Kidney (tissue), 22 donors: ENCODE measurements at places on chromosomes 2 and 18.
A peak's percentile ranks its signal among the peaks of the same experiment; 100 is the strongest.

GRCh38 chr18:69697069-69697468, 250.6 kb downstream of the CD226 start:
- no peak for DNase-seq

GRCh38 chr2:68134554-68134953, 23.1 kb upstream of the PNO1 start:
- DNase-seq, result no peak

- DNase-seq, result no peak
These were observed 27.8 kb upstream of the KCNF1 start for GRCh38 chr2:10883801-10884478.

- DNase-seq, result no peak
These were observed 9.2 kb downstream of the TMEM37 start for GRCh38 chr2:119440873-119441272.

GRCh38 chr18:32915516-32915915, 142.7 kb upstream of the KLHL14 start:
- DNase-seq, result no peak

- DNase-seq, result no peak
These were observed 69.4 kb upstream of the TTC27 start for GRCh38 chr2:32558492-32558891.

DNA sequence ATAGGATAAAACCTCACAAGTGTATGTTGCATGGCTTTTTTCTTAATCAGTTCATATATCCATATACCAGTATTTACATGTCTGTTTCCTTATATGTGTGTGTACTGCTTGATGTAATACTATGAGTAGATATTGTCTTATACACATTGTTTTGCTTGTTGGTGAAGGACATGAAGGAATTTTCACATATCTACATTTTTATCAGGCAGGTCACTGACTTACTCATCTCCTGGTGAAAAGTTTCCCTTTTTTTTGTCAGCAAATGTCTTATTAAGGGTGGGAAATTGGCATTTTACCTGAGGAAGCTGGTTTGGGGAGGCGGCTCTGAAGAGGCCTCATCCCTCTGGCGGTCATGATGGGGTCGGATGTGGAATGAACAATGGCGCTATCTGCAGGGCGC, 61.4 kb upstream of the LYPD1 start:
- no peak for DNase-seq

DNA sequence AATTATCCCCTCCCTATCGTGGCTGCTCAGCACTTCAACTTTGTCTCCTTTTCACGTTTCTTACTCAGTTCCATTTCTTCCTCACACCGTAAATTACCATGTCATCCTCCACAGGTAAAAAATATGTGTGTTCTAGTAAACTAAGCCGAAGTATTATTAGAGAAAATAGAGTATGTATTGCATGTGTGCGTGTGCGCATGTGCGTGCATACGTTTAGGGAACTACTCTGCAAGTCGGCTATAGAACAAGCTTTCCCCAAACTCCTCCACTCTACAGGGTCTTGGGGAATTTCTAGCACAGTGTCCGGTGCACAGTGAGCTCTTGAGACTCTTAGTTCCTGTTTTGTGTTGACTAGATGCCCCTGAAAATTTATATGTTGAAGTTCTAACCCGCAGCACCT, 9.1 kb upstream of the RAX start:
- DNase-seq, result no peak

DNA sequence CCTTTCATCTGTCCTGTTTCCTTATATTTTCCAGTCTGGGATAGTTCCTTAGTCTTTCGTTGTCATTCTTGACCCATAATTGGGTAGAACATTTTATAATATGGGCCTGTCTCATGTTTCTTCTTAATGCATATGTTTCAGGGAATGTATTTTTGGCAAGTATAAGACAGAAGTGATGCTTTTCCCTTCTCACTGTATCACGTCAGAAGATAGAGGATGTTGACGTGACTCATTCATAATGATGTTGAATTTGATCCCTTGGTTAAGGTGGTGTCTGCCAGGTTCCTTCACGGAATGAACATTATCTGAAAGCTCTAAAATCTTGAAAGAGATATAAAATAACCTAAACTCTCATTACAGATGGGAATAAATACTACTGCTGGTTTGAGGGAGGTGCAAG, 18.8 kb downstream of the CDH7 start:
- DNase-seq, result no peak

- DNase-seq, result no peak
These were observed 215.8 kb upstream of the DTNA start for GRCh38 chr18:34494359-34494696.

- no peak for DNase-seq
These were observed 53.6 kb upstream of the SLC14A1 start for GRCh38 chr18:45670281-45670962.

- no peak for DNase-seq
These were observed 537.8 kb downstream of the LRRTM4 start for GRCh38 chr2:76984359-76984758.

DNA sequence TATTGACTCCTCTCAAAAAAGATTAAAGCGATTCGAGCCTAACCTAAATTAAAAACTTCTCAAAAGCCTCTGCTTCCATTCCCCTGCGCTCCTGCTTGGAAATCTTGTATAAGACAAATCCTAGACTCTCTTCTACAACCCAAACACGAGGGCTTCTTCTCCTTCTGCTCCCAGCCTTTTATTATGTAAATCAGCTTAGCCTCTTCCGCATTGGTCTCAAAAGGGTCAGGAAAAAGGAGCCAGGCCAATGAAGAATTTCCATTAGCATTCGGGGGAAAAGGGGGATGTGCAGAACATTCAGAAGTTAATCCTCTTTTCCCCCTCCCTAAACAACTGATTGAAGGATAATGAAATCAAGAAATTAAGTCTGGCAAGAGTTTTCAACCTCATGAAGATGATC, 107.9 kb downstream of the FAM124B start:
- no peak for DNase-seq

DNA sequence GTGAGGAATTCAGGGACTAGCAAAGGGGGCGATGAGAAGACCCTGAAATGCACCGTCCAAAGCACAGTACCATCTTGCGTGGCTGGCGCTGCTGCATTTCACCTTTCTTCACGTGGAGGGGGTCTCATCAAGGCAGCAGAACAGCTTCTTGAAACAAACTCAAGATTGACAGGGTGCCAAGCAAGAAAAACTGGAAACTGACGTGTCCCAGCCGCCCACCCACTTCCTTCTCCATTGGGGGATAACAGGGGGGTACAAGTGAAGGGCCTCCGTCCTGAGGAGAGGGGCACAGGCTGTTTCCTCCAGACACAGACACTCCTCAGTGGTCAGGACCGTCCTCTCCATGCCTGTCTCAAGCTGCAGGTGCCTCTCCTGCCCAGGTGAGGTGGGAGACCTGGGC, 32.5 kb downstream of the HDAC4 start:
- DNase-seq, result no peak

DNA sequence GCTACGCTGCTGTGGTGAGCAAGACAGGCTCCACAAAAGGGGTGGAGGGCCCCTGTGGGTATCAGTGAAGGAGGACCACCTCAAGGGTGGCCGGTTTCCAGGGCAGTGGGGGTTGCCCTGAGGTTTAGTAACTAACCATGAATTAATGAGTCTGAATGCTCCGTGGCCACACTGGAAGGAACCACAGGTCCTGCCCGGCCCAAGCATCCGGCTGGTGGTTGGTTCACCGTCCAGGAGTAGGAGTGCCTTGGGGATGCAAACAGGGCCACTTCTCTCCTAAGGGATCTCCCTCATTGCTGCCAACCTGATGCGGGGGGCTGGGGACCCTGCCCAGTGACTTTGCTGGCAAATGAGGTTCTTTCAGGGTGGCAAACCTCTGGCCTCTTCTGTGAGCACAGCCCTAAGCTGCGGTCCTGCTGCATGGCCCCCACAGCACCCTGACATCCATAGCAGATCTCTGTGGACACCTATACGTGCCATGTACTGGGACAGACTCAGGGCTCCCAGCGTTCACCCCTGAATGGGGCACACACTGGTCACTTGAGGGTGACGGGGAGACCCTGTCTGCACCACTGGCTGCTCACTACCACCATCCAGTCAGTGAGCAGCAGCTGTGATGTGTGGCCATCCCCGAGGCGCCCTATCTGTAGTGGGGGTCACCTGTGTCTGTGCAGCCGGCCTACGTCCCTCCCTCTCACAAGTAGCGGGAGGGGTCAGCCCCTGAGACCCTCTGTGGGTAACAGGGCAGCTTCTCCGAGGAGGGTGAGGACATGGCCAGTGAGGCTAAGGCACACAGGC, 41.6 kb downstream of the HS6ST1 start:
- no peak for DNase-seq

- DNase-seq, result peak; percentile 70
These were observed 622 bp downstream of the LRP2 start for GRCh38 chr2:169361706-169362117.

- DNase-seq, result no peak
These were observed 48.0 kb downstream of the MGAT5 start for GRCh38 chr2:134301928-134302260.

GRCh38 chr2:30074023-30074422, 72.8 kb upstream of the YPEL5 start:
- DNase-seq, result no peak

DNA sequence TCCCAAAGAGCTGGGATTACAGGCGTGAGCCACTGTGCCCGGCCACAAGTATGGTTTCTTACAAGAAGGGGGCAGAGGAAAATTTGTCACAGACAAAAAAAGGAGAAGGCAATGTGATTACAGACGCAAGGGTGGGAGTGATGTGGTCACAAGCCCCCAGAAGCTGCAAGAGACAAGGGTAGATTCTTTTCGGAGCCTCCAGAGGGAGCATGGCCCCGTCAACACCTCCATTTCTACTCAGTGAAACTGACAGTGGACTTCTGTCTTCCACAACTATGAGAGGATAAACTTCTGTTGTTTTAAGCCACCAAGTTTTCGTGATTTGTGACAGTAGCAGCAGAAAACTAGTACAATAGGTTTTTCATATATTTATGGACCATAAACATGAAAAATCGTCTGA, 2.1 kb upstream of the TCF7L1 start:
- peak; percentile 51 for DNase-seq

DNA sequence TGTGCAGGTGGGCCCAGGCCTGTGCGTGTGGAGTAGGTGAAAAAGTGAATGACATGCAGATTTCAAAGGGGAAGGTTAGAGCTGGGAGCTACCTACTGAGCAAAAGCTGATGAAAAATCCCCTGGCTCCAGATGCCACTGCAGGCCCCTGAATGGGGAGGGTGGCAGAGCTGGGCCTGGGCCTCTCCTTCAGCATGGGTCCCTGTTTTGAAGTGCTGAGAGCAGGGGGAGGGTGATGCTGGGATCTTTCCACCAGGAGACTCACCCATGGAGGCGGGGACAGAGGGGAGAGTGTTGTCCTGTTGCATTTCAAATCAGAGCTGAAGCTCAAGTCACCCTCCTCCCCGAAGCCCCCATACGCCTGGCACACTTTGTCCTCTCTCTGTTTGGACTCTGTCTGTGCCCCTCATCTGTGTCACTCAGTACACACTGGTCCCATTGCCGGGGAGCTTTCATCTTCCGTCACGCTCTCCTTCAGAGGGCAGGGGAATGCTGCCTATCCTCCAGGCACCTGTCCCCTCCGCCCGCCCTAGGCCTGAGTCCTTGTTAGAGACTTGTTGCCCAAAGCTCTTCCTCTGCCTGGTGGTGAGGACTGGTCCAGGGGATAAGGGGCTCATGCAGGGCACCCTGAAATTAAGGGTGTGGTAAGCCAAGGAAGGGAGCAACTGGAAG, 206.6 kb downstream of the HAUS1 start:
- DNase-seq, result no peak

- no peak for DNase-seq
These were observed 36.1 kb downstream of the HDLBP start for GRCh38 chr2:241279413-241279812.

GRCh38 chr18:71136487-71136886, 847.6 kb downstream of the SOCS6 start:
- no peak for DNase-seq

DNA sequence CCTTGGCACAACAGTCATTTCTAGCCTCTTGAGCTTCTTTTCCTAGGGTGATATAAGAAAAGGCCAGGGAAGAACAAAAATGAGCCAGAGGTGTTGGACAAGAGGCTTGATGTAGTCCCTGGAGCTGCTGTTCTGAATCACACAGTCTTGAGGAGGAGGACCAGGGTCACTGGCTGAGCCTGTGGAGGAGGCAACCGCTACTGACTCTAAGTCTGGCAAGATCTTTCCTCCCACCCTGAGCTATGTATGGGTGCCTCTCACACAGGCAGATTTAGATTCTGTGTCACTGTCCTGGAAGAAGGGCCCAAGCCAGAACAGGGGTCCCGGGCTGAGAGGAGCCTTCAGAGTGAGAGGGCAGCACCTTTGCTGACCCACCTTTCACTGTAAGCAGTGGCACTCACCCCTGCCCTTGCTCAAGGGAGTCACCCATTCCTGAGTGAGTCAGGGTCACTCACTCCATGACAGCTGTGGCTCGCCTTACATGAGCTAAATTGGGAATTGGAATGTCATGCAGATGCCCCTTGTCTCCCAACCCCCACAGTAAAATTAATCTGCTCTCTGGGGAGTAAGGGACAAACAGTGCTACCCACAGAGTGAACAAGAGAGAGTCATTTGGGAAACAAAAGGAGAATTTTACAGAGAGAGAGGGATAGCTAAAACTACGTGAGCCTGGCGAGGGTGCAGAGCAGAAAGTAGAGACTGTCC, at the start of gene TRIM54:
TSS of gene TRIM54 (plus strand) at position 575 of the 705 bp plus-strand sequence. CDS start 303 bp downstream, outside the sequence.
- DNase-seq, result peak; percentile 71

DNA sequence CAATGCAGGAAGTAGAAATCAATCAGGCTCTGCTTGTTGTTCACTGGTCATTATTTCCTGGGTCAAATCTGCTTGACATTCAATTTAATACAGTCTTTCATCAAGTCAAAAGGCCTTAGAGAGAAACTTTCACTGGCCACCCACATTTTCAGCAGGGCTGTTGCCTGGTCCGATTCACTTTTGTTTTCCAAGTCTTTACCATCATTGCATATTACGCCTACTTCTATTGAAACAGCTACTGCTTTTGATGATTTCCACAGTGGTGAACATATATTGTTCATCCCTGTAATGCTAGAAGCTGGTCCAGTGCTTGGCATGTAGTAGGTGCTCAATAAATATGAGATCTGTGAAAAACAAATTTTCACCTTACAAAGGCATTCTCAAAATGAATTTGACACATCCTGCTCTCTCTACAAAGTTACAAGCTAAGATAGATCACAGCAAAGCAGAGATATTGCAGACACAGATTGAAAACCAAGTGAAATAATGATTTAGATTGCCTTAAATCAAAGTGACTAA, 600.1 kb downstream of the ARHGAP15 start:
- DNase-seq, result no peak

GRCh38 chr2:219916281-219916680, 288.9 kb downstream of the SLC4A3 start:
- no peak for DNase-seq
